ENCODE measurements at places on chromosomes 3 and 15. TPM values are rescaled to one million over a fixed set of nuclear protein-coding genes. Genes with fewer than 3 reads are reported as not detected.
A peak's percentile ranks its signal among the peaks of the same experiment; 100 is the strongest.

The CAV3 gene
- not detected for total RNA-seq

The FSIP1 gene
- total RNA-seq: 0.51 TPM

The ANKUB1 gene
- total RNA-seq: under 0.01 TPM

The ESYT3 gene
- total RNA-seq: not detected

The SLC7A14 gene
- under 0.01 TPM for total RNA-seq

The LDHAL6B gene
- total RNA-seq: not detected

The LINS1 gene
- total RNA-seq: 8.0 TPM

The NMB gene
- 6.0 TPM for total RNA-seq

The ACTRT3 gene
- 1.7 TPM for total RNA-seq

The MINDY4B gene
- not detected for total RNA-seq

The RARB gene
- 3.8 TPM for total RNA-seq

The GXYLT2 gene
- total RNA-seq: 0.13 TPM

DNA sequence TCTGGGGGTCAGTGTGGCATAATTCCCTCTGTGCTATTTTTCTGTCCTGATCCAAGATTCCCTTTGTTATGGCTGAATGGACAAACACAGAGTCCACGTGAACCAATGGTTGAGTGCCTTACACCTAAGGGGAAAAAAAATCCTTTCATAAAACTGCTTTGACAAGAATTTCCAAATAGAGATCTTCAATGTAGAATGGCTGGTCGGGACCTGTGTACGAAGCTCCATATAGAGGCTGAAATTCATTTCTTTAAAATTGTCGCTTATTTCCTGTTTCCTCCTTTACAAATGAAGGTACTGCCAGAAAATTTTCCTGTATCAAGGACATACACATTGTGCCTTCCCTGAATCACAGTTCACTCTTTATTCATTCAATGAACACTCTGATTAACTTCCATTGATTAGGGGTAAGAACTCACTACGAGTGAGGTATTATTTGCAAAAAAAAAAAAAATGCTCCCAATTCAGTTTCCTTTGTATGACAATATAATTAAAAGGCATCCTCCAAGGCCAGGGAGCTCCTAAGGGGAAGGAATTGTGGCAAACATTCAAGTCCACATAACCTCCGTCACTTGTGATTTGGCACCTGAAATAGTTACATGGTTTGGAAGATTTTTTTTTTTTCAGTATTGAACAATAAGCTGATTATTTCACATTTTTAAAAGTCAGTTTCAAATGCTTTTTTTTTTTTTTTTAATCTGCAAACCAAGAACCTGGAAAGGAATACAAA is 293.8 kb downstream of the MEX3B start:
- no peak for DNase-seq

- no peak for DNase-seq
Measured at GRCh38 chr15:92822216-92823144, 77.6 kb upstream of the CHD2 start.

GRCh38 chr15:39959411-39959810 is 25.5 kb downstream of the EIF2AK4 start:
- no peak for DNase-seq

DNA sequence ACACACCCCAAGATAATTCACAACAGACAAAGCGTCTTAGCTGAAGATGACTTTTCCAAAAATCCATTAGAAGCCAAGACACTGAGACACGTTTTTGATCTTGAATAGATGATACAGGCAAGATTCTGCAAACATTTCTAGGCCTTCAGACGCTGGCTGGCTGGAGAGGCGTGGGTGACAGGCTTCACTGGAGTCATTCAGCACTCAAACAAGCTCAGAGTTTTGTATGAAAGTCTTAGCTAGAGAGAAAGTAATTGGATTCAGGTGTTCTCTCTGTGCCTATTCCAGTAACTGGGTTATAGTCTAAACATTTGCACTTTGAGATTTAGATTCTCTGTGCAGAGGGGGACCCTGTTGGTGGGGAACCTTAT is 147.7 kb upstream of the BHLHE40 start:
- no peak for DNase-seq

DNA sequence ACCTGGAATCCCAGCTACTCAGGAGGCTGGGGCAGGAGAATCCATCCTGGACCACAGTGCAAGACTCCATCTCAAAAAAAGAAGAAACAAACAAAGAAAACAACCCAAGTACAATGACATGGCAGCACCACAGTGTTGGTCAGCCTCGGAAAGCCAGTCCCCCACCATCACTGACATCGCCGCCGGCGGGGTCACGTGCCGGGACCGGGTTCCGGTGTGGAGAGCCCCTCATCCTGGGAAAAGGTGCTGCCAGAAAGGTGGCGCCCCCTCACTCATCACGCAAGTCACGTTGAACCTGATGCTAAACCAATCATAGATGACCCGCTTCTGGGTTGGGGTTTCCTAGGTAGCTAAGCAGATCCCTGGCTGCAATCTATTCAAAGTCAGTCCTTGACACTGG is 17.8 kb downstream of the QRICH1 start:
- DNase-seq: no peak

DNA sequence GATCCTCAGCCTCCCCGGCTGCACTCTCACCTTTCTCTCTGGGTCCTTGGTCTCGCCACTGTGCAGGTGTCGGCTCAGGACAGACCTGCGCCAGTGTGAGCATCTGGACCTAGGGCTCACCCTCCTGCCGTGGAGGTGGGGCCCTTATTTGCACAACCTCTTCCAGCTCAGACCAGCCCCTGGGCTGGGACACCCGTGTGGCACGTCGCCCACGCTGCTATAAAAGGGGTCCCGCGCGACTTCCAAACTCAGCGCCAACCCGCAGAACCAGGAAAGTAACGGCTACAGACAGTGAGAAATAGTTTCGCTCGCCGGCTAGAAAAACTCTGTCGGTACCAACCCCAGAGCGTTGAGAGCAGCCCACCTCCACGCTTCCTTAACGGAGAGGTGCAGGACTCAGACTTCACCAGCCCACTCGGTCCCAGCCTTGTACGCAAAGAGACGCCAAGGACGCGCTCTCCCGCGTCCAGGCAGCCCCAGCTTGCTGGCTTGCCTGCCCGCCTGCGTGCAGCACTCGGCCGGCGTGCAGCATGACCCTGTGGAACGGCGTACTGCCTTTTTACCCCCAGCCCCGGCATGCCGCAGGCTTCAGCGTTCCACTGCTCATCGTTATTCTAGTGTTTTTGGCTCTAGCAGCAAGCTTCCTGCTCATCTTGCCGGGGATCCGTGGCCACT is at the start of the genes DUOX2 and DUOXA2:
TSS of gene DUOX2 (minus strand) at position 97 of the 675 bp plus-strand sequence. CDS start 761 bp downstream, outside the sequence.
TSS of gene DUOXA2 (plus strand) at position 251 of the 675 bp plus-strand sequence. CDS start at position 531, 280 bp downstream.
- DNase-seq: no peak

DNA sequence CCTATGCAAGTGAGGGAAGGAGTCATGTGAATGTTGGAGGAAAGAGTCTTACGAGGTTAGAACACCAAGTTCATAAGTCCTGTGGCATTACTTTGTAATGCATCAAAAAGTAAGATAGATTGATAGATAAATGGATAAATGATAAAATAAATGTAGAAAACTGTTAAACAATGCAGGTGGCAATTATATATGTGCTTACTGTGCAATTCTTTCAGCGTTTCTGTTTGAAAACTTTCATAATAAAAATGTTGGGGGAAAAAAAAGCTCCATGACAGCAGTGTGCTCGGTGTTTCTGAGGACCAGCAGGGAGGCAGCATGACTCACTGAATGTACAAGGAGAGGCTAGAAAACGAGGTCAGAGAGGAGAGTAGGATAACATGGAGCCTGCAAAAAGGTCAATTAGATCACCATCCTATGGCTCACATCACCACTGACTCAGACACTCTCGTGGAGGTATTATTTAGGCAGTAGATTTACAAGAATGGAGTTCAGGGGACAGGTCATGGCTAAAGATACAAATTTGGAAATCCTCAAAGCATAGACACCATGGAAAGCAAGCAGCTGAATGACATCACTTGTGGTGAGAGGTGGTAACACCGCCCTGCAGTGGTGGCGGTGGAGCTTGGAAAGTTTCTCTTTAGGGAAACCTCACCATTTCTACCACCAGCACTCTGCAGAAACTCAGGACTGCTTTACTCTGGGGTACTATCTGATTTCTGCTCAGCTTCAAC is 219.8 kb downstream of the CTNNB1 start:
- DNase-seq: no peak

DNA sequence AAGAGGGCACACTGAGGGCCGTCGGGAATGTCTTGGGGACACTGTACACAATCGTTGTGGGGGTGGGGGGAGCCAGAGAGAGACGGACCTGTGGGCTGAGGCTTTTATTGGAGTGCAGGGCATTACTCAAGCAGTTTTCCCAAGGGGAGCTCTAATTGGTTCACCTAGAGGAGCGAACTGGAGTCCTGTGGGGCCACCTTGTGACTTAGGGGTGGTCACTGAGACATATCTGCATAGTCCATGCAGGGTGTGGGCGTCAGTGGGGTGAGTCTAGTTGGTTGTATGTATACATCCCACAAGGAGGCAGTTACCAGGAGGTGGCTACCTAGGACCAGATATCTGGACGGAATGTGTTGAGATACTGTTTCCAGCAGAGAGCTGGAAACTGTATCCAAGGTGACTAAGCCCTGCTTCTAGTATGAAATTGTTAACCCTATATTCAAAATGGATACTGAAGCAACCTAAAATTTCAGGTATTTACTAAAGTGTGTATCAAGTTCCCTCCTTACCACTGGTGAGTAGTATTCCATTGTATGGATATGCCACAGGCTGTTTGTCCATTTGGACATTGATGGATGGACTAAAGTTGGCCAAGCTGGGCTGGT is 2.6 kb upstream of the PIGZ start:
- no peak for DNase-seq

DNA sequence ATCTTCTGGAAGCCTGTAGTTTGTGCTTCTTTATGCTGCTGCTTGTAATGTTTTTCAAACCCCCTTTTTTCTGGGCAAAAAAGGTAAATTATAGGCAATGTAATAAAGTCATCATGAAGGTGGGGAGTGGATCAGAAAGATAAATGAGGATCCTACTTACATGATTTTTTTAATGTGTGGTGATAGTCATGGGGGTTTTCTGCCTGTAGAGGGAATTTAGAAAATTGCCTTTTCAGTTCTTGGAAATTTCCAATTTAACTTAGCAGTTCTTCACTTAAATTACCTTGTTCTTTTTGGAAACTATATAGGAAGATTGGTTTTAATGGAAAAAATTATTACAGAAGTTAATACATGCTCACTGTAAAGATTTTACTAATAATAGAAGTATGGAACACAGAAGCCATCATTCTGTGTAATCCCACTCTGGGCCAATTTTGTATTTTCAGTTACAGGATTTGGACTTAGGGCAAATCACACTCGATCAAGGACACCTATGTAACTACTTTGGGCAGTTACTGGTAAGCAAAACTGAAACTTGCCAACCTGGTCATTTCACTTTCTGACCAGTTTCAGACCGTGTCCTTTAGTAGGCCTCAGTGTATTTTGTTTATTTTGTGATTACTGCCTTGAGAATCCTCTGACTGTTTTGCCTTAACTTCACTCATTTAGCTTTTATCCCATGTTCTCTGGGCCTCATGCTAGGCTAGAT is 10.5 kb upstream of the SCAANT1 start:
- no peak for DNase-seq

DNA sequence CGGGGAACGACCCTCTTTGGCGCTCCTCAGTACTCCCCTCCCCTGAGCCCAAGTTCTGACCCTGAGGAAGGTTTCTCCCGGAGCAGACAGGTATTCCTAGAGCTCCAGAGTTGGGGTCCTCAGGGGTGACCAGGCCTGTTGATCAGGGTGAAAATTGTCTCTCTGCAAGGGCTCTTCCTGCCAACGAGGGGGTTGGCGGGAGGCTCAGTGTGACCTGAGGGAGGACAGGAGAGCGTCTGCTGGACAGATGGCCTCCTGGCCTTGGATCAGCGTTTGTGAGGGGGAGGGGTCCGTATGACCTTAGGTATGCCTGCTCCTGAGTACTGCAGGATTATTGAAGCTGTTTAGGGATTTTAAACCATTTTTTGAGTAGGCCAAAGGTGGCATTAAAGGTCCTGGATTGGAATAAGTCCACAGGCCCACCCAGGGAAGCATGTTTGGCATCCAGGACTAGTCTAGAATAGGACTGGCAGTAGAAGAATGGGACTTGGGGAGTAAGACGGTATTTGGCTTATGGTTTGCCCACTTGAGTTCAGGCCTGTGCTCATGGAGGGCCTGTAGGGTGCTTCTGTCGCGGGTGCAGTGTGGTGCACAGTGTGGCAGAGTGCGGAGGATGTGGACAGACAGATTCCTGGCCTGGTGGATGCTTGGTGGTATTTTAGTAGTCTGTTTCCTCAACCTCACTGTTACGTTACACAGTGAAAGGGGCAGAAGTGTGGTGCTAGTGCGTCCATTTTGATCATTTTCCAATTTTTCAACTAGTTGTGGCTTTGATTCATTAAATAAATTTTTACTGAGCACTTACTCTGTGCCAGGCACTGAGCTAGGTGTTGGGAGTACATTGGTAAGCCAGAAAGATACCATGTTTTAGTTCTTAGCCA is 959 bp downstream of the ZNF592 start:
- peak; percentile 42 for DNase-seq

DNA sequence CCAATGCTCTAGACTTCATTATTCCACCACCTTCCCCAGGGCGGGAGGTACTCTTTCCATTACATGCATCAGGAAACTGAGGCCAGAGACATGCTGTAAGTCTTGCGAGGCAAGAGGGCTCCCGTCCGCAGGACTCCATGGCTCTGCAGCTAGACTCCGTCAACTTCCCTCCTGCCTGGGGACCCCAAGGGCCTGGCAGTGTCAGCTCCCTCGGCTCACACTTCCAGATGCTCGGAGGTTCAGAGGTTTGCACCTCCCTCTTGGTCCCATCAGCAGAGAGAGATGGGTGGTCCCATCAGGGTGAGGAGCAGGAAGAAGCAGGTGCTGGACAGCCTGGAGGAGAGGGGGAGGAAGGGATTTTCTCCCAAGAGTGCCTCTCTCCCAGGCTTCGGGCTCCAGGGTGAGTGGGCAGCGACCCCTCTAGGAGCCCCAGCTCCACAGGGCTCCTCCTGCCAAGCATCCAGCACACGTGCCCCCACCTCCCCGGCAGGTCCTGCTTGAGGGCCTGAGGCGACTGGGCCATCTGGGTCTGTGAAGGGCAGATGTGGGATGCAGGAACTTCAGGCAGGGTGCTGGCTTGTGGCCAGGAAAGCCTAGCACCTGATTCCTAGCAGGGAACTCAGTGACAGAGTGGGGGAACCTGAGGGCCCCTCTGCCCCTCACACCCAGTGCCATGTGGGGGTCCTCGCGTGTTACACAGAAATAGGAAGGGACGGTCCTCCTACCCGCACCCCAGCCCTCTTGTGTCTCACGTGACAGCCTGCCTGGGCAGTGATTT is 9.3 kb downstream of the PAK6 start:
- DNase-seq: no peak

GRCh38 chr3:99789011-99789721 is 28.5 kb upstream of the CMSS1 start:
- peak; percentile 68 for DNase-seq

GRCh38 chr3:5136211-5136918 is 14.3 kb downstream of the ARL8B start:
- DNase-seq: peak; percentile 45

- DNase-seq: no peak
Measured at GRCh38 chr15:65996901-65997300, 127.6 kb downstream of the RAB11A start.

GRCh38 chr15:31215490-31216214 is 111.0 kb upstream of the KLF13 start:
- DNase-seq: no peak

GRCh38 chr15:27538325-27538724 is 560.8 kb downstream of the OCA2 start:
- no peak for DNase-seq

Data from dermis microvascular lymphatic vessel endothelial cell (primary cell).